ENCODE measurements at places on chromosomes 1 and 21.

DNA sequence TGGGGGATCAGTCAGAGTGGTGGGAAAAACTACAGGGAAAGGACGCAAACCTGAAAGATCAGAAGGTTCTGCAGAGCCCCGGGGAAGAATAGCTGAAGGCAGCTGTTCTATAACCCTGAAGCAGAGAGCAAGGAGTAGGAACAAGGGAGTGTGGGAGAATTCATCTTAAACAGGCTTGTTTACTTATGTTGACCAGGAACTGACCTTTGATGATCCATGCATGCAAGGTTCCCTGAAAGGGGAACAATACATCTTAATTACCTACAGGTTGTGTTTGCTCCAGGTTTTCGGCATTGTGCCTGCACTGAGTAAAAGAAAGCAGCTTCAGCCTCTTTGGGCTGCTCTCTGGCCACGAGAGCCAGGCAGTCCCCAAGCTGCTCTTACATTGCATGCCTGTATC is 18.7 kb upstream of the FAM43B start:
- DNase-seq, result no peak

DNA sequence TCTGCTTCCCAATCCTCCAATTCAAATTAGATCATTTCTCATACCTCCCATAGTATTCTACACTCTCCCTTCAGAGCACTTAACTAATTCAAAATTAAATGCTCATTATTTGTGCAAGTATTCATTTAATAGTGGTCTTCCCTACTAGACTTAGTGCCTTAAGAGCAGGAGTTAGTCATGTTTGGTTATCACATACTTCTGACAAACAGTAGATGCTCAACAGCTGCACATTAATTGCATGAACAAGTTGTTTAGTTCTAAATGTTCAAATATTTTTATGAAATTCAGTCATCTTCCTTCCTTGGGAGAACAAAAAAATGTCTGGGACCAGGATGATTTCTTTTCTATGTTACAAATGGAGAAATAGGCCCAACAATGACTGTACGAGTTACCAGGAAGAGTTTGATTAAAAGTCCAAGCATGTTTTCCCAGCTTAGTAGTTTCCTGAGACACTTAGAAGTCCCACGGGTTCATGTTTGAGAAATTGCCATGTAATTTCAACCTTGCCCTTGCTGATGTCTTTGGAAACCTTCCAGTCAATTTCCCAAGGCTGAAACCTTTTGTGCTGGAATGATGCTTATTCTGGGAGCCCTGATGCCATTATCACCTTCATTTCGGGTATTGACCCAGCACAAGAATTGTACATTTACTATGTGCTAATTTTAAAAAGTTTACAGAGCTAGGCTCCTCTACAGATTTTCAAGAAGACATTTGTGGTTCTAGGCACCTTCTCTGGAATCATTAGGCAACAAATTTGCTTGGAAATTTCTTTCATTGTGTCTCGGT is 437.9 kb upstream of the PLXNA2 start:
- DNase-seq, result no peak

- no peak for DNase-seq
Measured at GRCh38 chr21:19322360-19322759, 918.8 kb upstream of the TMPRSS15 start.

DNA sequence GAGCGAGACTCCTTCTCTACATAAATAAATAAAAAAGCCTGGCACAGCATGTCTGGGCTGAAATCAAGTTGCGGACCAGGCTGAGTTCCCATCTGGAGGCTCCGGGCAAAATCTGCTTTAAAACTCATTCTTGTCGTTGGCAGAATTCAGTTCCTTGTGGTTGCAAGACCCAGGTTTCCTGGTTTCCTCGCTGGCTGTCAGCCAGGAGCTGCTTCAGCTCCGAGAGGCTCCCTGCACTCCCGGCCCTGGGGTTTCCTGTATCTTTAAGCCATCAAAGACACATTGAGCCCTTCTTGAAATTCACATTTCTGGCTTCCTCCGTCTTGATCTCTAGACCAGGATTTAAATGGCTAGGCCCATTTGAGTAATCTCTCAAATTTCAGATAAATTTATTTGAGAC is 20.6 kb upstream of the SCCPDH start:
- DNase-seq, result no peak

GRCh38 chr21:43853851-43854772 is 10.9 kb upstream of the AGPAT3 start:
- no peak for DNase-seq

- no peak for DNase-seq
Measured at GRCh38 chr1:8430476-8430875, 112.6 kb downstream of the SLC45A1 start.

GRCh38 chr1:151841141-151841540 is 1.5 kb upstream of the C2CD4D start:
- DNase-seq, result no peak

DNA sequence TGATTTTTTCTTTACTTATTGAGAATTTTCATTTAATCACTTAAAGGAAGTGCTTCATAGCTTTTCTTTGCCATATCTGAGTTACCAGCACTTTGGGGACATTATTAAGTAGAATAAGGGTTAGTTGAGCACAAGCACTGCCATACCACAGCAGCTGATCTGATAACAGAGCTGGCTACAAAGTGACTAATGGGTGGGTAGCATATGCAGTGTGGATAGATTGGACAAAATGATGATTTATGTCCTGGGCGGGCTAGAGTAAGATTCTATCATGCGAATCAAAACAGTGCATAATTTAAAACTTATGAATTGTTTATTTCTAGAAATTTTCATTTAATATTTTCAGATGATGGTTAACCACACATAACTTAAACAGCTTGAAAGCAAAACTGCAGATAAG is 102.2 kb upstream of the SNX7 start:
- no peak for DNase-seq

DNA sequence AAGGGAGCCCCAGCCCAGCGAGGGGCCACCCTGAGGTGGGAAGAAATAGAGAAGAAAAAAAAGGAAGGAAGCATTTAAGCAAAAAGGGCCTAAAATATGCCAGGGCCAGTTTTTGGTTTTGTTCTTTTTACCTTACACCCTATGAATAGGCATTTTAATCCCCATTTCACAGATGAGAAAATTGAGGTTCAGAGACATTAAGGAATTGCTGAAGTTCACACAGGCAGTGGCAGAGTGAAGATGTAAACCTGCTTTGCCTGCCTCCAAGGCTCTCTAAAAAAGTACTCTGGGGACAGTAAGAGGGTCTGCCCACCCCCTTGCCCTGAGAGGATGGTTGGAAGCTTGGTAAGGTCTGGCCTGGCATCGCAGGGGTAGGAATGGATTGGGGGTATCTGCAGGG is 19.8 kb downstream of the RAP1GAP start:
- no peak for DNase-seq

- no peak for DNase-seq
Measured at GRCh38 chr1:67390041-67390887, 39.9 kb downstream of the SERBP1 start.

- no peak for DNase-seq
Measured at GRCh38 chr1:29593601-29594382, 357.5 kb downstream of the PTPRU start.

- DNase-seq, result no peak
Measured at GRCh38 chr1:152801333-152801732, 4.8 kb downstream of the LCE1D start.

- no peak for DNase-seq
Measured at GRCh38 chr1:6724517-6725141, 23.0 kb upstream of the DNAJC11 start.

DNA sequence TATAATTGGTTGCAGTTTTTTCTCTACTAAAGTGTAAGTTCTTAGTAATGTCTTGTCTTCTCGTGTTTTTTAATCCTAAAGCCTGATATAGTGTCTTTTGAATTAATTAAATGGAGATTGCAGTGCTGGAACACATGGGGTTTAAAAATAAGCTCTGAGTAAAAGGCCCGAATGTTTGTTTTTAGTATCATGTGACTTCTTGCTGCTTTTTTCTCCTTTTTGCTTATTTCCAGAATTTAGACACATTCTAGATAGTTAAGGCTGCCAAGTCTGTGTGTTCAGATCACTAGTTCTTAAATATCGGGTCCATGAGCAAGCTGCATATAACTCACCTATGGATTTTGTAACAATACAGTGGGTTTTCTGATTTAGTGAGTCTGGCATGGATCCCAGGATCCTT is 27.5 kb downstream of the KCTD3 start:
- DNase-seq, result no peak

Data from Right ventricle myocardium superior (tissue), 1 donor.